ENCODE measurements at places on chromosomes 3 and 15. TPM values are rescaled to one million over a fixed set of nuclear protein-coding genes. Genes with fewer than 3 reads are reported as not detected.

- DNase-seq, result no peak
These were observed 74.7 kb downstream of the PPARG start for GRCh38 chr3:12363397-12364195.

GRCh38 chr3:15634671-15635070 is 33.1 kb downstream of the BTD start:
- DNase-seq, result no peak

DNA sequence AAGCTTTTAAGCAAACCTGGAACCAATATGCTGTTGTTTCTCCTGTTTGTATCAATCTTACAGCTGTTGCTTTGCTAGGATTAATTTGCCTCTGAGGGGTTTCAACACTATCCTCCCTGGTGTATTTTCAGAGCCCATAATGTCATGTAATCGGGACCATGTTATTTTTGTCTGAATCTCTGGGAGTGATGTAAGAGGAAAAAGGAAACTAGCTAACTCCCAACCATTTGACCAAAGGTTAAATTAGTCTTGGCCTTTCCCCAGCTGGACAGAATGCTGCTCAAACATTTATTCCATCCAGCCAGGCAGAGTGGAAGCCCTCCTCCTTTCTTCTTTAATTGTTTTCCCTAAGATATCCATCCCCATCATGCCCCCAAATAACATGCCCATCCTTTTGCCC is 142.2 kb downstream of the ALDH1A2 start:
- DNase-seq, result no peak

DNA sequence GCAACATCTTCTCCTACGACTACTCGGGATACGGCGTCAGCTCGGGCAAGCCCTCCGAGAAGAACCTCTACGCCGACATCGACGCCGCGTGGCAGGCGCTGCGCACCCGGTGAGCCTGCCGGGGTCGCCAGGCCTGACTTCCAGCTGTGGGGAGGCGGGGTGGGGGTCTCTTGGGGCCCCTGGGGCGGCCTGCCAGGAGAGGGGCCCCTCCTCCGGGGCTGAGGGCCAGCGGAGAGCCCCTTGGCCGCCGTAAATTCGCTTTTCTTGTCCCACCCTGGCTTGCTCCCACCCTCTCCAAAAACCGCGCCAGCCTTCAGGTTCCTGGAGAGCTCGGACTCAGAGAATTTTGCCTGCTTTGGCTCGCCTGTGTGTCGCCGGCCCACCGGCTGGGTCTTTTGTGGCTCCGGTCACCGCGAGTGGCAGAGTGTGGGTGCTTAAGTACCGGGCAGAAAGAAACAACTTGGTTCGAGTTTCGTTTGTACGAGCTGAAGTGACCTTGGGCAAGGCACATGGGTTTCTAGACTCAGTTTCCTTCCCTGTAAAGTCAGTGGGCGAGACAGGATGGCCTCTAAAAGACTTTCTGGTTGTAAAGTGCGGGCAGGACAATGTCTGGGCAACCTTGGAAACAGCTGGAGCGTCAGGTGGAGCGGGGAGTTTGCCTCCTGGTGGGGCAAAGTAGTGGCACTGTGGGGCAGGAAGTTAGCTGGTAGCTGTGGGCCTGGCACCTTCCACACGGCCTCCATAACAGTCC is 976 bp downstream of the ABHD17C start:
- DNase-seq, result peak; percentile 46

- no peak for DNase-seq
These were observed 59.7 kb upstream of the MBNL1 start for GRCh38 chr3:152209060-152209459.

GRCh38 chr15:59532770-59533379 is 78.7 kb upstream of the GCNT3 start:
- DNase-seq, result peak; percentile 72

Gene POLQ
- 5.6 TPM for total RNA-seq

Gene CYP1A2
- total RNA-seq, result not detected

DNA sequence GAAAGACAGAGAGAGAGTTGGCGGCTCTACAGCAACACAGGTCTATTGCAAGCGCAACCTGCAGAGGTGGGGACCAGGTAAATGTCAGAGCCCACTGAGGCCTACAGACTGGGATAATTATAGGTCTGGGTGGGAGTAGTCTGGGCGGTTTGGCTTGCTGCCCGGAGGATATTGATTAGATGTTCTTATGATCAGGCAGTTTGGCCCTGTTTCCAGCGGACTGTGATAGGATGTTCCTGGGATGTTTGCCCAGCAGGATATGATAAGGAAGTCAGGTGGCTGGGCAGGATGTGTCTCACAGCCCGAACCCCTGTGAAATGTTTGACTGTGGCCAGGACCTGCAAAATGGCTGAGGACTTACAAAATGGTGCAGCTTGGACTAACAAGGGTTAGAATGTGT is 364.9 kb downstream of the NAALADL2 start:
- no peak for DNase-seq

GRCh38 chr3:139016430-139017048 is 4.2 kb downstream of the PRR23B start:
- peak; percentile 2 for DNase-seq

- DNase-seq, result peak; percentile 6
These were observed 86.3 kb downstream of the RSL24D1 start for GRCh38 chr15:55110446-55110845.

DNA sequence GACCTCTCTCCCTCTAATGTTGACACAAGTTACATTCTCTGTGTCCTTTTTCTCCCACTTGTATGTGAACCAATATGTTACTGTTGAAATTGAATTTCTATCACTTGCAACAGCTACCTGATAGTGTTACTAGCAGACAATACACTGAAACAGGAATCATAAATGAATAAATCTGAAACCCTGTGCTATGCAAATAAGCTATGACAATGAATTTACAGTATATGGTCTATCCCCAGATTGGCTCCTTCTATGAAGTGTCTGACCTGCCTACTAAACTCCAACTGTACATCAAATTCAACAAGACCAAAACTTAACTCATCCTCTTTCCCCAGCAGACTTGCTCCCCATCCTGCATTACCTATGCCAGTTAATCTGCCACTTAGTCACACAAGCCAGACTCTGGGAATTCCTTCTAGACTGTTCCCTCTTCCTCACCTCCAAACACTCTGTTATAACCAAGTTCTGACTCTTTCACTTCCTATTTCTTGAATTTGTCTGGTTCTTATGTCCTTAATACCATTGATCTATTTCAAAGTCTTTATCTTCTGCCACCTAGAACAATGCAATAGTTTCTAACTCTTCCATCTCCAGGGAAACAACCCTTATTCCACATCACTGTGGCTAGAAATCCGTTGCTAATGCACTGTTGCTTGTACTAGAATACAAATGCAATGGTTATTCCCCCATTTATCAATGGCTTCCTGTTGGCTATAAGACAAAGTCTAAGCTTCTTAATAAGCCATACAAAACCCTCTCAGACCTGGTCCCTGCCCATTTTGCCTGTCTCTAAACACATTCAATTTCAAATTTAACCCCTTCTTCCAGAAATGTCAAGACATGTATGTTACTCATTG is 13.4 kb upstream of the ZNF639 start:
- no peak for DNase-seq

Gene GOLGA6L10
- total RNA-seq, result 0.18 TPM

Gene GOLGA6D
- not detected for total RNA-seq

DNA sequence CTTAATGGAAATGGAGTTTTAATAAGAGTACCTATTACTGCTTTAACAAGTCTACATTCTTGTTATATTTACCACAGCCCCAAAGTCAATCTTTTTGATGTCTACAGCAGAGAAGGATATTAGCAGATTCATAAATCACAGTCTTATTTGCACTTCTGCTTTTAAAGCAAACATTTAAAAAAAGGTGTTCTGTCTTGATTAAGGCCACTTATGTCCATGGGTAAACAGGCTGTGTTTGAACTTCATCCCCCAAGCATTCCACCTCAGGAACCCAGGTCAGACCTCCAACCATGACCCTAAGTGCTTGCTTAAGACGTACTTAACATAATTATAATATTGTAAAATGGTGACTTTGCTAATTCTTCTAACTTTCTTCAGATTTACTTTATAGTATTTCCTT is 113.4 kb downstream of the CMSS1 start:
- DNase-seq, result no peak

DNA sequence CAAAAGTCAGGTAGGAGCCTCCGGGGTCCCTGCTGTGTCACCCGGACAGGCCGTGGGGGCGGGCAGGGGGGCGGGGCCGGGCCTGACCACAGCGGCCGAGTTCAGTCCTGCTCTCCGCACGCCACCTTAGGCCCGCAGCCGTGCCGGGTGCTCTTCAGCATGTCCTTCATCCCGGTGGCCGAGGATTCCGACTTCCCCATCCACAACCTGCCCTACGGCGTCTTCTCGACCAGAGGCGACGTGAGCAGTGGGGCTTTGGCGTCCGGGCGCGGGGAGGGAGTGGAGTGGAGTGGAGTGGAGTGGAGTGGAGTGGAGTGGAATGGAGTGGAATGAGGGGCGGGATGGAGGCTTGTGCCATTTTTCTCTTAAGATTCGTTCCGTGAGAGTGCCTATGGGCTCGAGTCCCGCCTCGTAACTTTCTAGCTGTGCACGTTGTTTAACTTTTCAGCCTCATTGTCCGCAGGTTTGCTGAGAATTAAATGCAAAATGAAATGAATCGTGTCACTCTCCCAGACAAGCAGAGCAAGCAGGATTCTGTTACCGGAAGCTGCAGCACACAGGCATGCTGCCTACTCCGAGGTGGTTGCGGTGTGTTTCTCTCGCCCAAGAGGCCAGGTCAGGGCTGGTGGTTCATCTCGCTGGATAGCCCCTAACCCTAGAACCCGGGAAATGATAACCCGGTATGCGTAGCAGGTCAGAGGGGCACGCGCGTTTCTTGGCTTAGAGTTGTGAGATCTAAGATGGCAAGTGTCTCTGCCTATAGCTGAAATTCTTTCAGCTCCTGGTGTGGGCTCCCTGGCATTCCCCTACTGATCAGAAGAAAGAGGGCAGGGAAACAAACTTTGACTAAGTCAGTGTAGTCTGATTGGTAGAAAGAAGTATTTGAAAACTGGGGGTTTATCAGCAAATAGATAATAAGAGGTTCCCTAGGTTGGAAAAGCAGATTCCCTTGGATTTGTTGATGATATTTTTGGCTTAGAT is at the start of gene FAH:
FAH (plus strand) TSS at position 104 of the 981 bp plus-strand sequence; CDS start at position 160, 56 bp downstream.
- peak; percentile 59 for DNase-seq

GRCh38 chr3:43181202-43181821 is 75.4 kb upstream of the POMGNT2 start:
- DNase-seq, result no peak

Gene SPESP1
- total RNA-seq, result 148 TPM

All from SK-MEL-5 (cell line).